HTR-8/SVneo (cell line): ENCODE measurements at places on chromosomes 12 and 14.

DNA sequence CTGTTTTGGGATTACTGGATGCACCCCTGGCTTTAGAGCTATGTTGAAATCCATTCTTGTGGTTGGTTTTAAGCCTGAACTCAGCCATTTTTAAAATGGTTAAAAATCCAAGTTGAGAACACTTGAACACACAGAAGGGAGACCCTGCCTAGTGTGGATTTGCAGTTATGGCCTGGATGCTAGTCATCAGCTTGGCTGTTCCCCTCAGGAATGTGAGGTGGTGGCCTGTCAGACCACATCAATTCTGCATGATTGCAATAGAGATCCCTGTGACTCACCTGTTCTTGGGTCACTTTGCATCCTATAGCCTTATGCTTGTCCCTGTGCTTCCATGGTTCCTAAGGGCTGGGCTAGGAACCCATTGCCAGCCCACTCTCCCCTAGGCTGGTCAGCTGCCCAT lies 454.1 kb downstream of the ATP23 start:
- no peak for DNase-seq

GRCh38 chr12:114812858-114813761 lies 129.1 kb upstream of the TBX3 start:
- DNase-seq, result no peak

DNA sequence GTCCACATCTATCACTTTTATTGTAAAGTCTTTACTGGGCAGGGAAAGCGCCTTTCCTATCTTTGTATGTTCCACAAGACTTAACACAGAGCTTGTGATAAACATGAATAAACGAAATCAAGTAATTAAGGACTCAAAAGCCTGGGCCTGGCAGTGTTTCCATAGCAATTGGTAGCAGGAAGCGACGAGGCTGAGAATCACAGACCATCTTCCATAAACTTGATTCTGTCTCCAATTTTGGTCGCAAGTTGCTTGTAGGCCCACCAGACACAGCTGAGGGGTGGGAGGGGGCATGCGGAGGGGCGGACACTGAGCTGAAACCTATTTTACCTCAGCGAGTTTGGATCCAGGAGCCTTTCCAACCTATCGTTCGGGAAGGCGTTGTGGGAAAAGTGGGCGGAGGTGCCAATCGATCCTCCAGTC lies 302 bp downstream of the CCDC38 start:
- no peak for DNase-seq

- no peak for DNase-seq
Observed at GRCh38 chr14:46769292-46769691, 117.7 kb upstream of the RPL10L start.

DNA sequence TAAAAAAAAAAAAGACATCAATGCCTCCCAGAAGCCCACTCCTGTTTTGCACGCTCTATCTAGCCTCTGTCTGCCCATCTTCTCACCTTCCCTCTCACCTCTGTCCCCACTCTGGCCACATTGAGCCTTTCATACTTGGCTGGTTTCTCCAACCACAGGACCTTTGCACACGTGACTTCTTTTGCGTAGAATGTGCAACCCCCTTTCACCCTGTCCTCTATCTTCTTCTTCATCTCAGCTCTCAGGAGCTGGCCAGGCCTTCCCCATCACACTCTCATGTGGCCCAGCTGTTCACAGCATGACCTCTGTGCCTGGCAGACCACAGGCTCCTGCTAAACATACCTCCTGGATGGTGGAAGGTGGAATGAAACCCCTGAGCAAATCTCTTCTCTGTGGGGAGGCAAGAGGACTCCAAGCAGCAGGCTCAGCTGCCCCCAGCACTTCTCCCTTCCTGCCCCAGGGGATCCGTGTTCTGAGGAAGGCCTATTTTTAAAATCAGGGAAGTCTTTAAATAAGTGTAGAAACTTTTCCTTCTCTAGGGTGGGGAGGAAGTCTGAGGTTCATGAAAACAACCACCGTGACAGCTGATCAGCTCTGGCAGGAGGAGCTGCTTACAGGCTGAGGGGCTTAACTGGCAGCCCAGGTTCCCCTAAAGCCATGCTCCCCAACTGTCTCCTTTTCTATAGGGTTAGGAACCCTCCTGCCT lies 11.6 kb downstream of the HVCN1 start:
- DNase-seq, result no peak

DNA sequence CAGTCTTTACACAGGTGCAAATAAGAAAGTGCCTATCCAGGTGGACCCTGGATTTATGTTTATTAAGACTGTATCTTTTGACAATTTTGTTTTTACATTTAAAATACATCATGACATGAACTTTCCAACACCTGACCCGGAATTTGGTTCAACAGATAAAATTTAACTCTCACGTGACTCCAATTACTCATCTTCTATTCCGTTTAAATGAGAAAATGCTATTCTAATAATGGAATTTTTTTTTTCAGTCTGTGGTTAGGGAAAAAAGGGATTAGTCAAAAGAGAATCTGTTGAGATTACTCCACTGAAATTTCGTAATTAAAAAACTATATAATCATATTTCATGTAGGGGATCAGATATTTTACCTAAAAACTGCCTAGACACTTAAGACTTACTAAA lies 11.1 kb downstream of the VPS37B start:
- DNase-seq, result no peak

GRCh38 chr12:46370380-46370734 lies 2.2 kb downstream of the SLC38A2 start:
- DNase-seq, result no peak

DNA sequence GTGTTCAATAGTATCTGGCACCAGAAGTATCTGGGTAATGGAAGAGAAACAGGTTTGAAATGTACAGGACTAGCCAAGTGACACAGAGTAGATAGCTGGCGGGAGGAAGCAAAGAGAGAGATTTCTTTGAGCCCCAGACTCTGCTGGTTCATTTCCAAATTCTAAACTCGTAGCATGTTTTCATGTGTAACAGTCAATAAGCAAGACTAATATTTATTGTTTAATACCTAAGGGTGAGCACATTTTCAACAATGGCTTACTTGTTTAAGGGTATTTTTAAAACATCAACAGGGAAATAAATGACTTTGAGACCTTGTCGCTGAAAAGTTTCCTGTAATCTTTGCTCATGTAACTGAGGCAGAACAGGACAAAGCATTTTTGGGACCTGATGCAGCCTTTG lies 11.8 kb upstream of the CCDC88C start:
- no peak for DNase-seq

DNA sequence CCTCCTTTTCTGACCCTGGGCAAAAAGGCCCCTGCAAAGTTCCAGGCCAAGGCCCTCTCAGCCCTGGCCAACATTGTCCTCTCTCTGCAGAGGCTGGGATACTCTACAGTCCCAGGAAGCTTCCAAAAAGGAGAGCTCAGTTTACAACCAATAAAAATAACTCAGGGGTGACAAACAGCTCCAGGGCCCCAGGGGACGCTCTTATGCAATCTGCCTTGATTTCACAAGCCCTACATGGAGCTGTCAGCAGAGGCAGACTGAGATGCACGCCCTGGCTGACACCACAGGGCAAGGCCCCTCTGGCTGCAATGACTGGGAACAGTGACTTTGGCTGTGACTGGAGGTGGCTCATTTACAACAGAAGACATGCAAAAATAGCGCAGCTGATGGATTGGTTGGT lies 129.0 kb upstream of the MED13L start:
- peak; percentile 87 for DNase-seq

- DNase-seq, result no peak
Observed at GRCh38 chr12:92398565-92399309, 253.1 kb upstream of the BTG1 start.

- no peak for DNase-seq
Observed at GRCh38 chr12:113684908-113685782, 213.5 kb upstream of the LHX5 start.

GRCh38 chr12:106522708-106523107 lies 60.1 kb upstream of the RFX4 start:
- no peak for DNase-seq

DNA sequence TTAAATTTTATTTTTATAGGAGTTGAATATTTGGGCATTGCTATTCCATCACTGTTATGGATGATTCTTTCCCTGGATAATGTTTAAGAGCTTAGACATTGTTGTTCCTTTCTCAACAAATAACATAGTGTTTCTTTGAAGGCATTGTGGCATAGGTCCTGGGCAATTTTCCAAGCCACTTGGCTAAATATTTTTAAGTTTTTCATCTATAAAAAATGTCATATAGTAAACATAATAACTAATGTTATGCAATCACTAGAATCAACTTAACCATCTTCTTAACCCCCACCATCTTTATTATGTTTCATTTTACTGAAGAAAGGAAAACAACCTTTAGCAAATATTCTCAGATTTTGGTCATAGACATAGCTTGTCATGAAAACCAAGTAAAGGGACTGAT lies 600.6 kb upstream of the LMO3 start:
- no peak for DNase-seq

DNA sequence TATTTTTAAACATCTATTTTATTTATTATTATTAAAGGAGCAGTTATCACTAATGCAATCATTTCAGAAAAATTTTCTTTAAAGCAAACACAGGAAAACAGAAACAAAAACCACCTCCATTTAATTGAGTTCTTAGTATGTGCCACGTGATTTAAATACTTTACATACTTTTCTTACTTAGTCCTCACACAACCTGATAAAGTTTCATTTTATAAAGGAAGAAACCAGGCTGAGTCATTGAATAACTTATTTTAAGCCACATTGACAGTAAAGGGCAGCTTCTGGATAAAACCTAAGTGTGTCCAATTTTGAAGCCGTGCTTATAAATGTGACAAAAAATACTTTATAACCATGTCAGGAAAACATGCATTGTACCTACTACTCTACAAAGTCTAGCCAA lies 57.1 kb upstream of the PCED1B start:
- peak; percentile 39 for DNase-seq

DNA sequence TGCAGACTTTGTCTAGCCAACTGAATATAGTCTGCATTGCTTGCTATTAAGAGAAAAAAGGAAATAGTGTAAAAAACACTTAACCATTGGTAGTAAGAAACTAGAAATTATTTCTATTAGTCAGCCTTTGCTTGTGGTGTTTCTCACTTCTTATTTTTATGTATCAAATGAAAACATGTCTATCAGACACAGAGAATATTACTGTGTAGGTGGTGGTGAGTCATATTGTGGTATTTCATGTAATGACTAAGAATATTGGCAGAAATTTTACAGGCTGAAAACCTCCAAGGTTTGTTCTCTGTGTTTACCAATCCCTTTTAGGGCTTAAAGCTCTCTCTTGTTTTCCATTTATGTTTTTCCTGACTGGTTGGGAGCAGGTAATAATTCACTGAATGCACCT lies 87.2 kb downstream of the DAAM1 start:
- peak; percentile 85 for DNase-seq

DNA sequence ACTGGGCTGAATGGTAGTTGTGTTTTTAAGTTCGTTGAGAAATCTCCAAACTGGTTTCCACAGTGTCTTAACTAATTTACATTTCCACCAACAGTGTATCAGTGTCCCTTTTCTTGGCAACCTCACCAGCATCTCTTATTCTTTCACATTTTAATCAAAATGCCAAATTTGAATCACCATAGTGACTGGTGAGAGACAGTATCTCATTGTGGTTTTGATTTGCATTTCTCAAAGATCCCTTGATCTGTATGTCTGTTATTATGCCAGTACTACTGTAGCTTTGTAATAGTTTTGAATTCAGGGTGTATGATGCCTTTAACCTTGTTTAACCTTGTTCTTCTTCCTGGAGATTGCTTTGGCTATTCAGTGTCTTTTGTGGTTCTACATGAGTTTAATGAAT lies 2.2 kb upstream of the EIF2S3B start:
- no peak for DNase-seq

- DNase-seq, result no peak
Observed at GRCh38 chr12:79082595-79082994, 218.0 kb downstream of the SYT1 start.

DNA sequence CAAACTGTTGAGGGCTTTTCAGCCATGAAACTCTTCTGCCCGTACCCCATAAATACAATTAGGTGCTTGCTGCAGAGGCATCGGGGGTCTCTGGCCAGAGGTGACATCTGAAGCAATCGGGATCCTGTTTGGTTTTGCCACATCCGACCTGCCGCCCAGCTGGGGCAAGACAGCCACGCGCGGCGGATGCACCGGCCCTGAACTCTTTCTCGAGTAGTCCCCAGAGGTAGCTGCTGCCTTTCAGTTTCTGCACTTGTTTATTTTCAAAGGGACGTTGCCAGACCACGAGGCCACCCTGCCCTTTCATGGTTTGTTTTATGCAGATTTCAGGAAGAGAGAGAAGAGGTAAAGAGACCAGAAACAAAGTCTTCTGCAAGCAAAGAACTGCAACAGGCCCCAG lies 10.6 kb upstream of the MLXIP start:
- DNase-seq, result no peak

DNA sequence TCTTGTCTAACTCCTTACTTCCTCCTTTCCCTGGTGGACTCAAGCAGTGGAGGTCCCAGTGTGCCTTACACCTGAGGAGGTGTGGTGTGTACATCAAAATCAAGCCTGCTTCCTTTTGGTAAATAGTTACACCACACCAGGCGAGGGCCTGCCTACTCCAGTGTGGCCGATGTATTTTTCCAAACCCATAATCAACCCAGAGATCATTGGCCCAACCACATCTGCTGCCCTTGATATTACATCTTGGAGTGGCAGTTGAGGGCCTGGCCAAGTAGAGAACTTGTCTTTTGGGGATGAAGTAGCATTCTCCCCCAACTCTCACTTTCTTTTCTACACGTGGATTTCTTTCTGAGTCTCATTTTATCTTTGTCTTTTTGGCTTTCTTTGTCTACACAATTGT lies 187.4 kb downstream of the EFCAB11 start:
- DNase-seq, result no peak

- no peak for DNase-seq
Observed at GRCh38 chr12:83676781-83677295, 990.1 kb downstream of the TMTC2 start.

- no peak for DNase-seq
Observed at GRCh38 chr14:71692496-71692895, 239.7 kb upstream of the RGS6 start.

DNA sequence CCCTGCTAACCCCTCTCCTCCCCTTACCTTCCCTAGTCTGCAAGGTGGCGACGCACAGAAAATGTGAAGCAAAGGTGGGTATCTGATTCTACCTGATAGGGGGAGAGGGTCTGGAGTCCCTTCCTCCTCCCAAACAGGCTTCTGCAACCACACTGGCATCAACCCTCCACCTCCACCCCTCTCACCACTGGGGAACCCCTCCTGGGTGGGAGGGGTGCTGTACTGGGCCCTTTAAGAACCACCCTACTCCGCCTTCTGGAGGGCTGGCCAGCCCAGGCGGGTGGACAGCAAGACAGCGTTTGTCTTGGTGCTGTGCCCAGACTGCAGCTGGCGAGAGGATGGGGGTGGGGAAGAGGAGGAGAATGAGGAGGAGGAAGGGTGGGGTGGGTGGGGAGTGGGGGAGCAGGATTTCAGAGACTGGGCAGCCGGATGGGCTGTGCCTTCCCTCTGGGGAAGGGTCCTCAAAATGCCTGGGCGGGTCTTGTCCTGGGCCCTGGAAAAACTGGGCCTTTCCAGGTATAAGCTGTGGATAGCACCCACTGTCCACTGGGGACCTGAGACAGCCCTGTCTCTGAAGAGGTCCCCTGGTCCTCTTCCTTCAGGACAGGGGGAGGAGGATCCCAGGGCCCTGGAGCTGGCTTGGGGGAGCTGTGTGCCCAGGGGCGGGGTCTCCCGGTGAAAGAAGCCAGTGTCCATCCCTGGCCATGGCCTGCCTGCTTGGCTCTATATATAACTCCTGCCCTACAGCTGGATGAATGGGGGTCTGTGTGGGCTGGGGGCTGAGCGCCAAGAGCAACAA lies 2.8 kb downstream of the TNS2 start:
- no peak for DNase-seq

GRCh38 chr12:20183563-20183962 lies 184.8 kb upstream of the PDE3A start:
- no peak for DNase-seq

GRCh38 chr12:124639122-124639806 lies 71.9 kb upstream of the NCOR2 start:
- DNase-seq, result no peak

- DNase-seq, result no peak
Observed at GRCh38 chr12:104721039-104721405, 237.1 kb downstream of the SLC41A2 start.
